Stomach (tissue), 19 donors: ENCODE measurements at places on chromosomes 4 and X.
A peak's percentile ranks its signal among the peaks of the same experiment; 100 is the strongest.

GRCh38 chr4:119731146-119731742, 102.6 kb upstream of the PDE5A start:
- no peaks in the 10 kb centered on the region for H3K27me3 ChIP-seq
- DNase-seq, result no peak
- H3K27ac ChIP-seq, result no peak overlapping the region
- H3K4me1 ChIP-seq, result peaks cover 7% of the 10 kb centered on the region
- H3K4me3 ChIP-seq, result no peak overlapping the region

DNA sequence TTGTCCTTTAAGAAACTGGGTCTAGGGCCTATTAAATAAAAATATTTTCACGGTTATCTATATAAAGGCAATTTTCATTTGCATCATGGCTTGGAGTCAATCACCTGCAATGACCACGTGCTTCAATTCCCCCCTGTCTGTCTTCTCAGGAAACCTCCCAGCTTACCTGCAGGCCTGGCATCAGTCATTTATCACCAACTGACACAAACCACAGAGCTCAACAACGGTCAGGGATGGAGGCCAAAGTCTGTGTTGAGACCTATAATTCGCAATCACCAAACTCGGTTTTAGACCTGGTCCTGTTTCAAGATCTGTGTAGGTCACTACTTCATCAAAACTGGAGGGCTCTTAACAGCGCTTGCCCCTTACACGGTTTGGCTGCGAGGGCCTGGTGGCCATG, 1.9 kb downstream of the SLC9A7 start:
- H3K36me3 ChIP-seq, result no peaks in the 10 kb centered on the region
- H3K4me3 ChIP-seq, result peak overlapping the region; percentile 67
- H3K27me3 ChIP-seq, result no peaks in the 10 kb centered on the region
- peak overlapping the region; percentile 29 for H3K27ac ChIP-seq
- peaks cover 16% of the 10 kb centered on the region for H3K4me1 ChIP-seq

GRCh38 chr4:16779028-16779675, 119.3 kb downstream of the LDB2 start:
- H3K4me1 ChIP-seq, result no peaks in the 10 kb centered on the region
- H3K36me3 ChIP-seq, result no peaks in the 10 kb centered on the region
- H3K4me3 ChIP-seq, result no peak overlapping the region
- no peak overlapping the region for H3K27ac ChIP-seq
- DNase-seq, result no peak

DNA sequence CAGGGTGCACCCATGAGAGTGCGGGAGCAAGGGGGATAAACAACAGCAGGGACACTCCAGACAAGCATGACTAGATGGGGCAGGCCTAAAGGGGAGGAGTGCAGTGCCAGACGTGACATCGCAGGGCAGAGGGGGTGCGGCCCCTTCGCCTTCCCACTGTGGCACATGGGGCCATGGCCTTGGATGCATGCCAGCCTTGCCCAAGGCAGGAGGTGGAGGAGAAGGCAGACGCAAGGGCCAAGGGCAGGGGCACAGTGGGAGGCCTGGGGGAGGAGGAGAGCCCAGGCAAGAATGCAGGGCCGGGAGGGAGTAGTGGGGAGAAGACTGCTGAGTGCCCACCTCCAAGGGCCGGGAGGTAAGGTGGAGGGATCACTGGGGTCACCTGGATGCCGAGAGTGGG, 21.6 kb downstream of the PNMA6E start:
- H3K4me3 ChIP-seq, result no peak overlapping the region
- no peaks in the 10 kb centered on the region for H3K27me3 ChIP-seq
- H3K27ac ChIP-seq, result no peak overlapping the region
- DNase-seq, result no peak
- no peaks in the 10 kb centered on the region for H3K4me1 ChIP-seq

- no peak overlapping the region for H3K4me3 ChIP-seq
- no peaks in the 10 kb centered on the region for H3K36me3 ChIP-seq
- DNase-seq, result no peak
- no peaks in the 10 kb centered on the region for H3K27me3 ChIP-seq
Measured at GRCh38 chr4:8555716-8556115, 24.5 kb upstream of the GPR78 start.

- H3K4me3 ChIP-seq, result no peak overlapping the region
- H3K27me3 ChIP-seq, result no peaks in the 10 kb centered on the region
- H3K36me3 ChIP-seq, result no peaks in the 10 kb centered on the region
- H3K4me1 ChIP-seq, result no peaks in the 10 kb centered on the region
Measured at GRCh38 chrX:3320471-3321046, 25.9 kb downstream of the MXRA5 start.
